GM06990 (cell line): ENCODE measurements at places on chromosomes 12 and 14.

GRCh38 chr14:51202914-51203665, 37.0 kb upstream of the TMX1 start:
- peak; percentile 75 for DNase-seq

DNA sequence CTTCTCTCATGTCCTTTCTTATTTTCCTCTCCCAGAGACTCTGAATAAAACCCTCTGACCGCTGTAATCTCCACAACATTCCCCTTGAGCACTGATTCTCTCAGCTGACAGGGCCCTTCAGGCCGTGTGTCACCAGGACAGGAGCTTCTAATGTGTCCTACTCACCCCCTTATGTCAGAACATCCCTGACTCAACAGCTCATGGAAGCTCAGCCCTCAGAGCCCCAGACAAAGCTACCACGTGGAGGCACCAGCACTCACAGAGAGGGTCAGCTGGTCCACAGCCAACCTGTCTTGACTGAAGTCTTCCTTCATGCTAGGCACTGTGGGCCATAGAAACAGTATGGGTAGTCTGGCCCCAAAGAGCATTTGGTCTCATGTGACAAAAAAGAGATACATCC, 49.8 kb downstream of the SMUG1 start:
- DNase-seq: no peak

GRCh38 chr12:64403707-64404469, at the start of gene XPOT:
Gene XPOT, plus strand, starts transcription at chr12:64404392. Its CDS starts 5,644 bp downstream, at chr12:64410036.
- DNase-seq: peak; percentile 99

- DNase-seq: no peak
Observed at GRCh38 chr12:92110083-92110640, 35.5 kb downstream of the BTG1 start.

DNA sequence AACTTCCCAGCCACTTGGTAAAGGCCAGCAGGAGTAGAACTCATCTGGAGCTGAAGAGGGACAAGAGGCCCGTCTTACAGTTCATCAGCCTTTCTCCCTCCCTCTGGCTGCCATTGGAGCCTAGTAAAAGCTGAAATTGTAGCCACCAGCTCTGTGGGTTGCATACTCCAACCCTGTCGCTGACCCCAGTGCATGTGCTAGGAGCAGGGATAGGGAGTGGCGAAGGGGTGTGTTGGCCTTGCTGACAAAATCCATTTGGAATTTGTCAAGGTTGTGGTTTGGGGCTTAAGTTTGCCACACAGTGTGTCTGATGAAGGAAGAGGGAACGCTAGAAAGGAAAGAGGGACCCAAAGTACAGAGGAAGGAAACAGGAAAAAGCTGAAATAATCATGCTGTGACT, 4.0 kb upstream of the ARF3 start:
- DNase-seq: no peak
